ENCODE measurements at places on chromosomes 16 and 17.
A peak's percentile ranks its signal among the peaks of the same experiment; 100 is the strongest.

DNA sequence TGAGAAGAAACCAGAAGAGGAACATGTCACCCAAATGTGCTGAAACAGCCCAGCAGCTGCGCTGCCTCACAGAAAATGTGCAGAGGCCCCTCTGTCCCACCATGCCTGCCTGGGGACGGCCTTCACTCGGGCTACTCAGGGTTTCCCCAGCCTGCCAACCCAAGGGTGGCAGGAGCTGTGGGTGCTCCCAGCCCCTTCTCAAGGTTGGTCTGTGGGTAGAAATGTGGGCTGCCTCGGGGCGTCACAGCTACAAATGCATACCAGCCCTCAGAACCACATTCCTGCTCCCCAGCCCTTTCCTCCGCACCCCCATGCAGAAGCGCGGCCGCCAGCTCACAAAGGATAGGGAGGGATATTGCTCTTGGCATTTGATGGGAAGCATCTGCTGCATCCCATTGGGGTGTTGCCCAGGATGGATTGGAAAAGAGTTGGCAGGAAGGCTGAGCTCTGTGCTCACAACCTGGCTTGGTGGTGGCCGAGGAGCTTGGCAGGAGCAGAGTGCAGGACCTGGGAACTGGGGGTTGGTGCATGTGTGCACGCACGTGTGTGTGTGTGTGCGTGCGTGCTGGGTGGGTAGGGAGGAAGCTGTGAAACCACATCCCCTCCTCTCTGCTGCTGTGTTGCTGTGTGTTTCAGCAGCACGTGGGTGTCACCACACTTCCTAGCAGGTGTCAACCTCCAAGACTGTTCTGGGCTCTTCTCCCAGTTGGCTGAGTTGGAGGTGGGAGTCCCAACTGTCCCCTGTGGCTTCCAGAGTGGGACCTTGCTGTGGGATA lies 304.4 kb downstream of the SEC14L1 start:
- peak; percentile 75 for DNase-seq

GRCh38 chr16:73171901-73172240 lies 123.9 kb upstream of the ZFHX3 start:
- DNase-seq = no peak

- DNase-seq = no peak
Observed at GRCh38 chr17:13036751-13037150, 18.9 kb upstream of the ELAC2 start.

DNA sequence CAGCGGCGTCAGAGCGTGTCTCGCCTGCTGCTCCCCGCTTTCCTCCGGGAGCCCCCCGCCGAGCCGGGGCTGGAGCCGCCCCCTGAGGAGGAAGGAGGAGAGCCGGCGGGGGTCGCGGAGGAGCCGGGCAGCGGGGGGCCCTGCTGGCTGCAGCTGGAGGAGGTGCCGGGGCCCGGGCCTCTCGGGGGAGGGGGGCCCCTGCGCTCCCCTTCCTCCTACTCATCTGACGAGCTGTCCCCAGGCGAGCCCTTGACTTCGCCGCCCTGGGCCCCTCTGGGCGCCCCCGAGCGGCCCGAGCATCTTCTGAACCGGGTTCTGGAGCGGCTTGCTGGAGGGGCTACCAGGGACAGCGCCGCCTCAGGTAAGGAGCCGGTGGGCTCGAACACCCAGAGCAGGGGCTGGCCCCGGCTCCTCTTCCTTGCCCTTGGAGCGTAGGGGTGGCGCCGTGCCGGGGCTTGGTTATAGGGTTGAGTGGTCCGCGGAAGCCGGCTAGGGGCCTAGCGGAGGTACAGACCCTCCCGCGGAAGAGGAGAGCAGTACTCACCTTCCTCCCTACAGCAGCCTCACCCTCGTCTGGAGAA lies 841 bp downstream of the RAPGEFL1 start:
- DNase-seq = no peak

DNA sequence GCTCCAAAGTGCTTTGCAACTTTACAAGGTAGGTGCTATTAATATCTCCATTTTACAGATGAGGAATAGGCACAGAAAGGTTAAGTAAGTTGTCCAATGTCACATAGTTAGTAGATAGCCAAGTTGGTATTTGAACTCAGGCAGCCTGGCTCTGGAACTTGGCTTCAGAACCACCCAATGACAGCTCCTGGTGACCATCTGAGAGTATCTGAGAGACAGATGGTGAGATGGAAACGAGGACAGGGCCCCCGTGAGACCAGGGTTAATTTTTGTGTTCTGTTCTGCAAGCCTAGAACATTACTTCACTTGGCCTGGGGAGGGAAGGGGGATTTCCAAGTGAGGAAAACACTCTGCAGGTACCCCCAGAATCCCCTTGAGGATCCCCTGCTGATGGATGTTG lies 9.8 kb upstream of the TMEM132E start:
- DNase-seq = no peak

- no peak for DNase-seq
Observed at GRCh38 chr17:14468858-14469257, 168.0 kb downstream of the HS3ST3B1 start.

- DNase-seq = peak; percentile 62
Observed at GRCh38 chr16:57304169-57305061, 19.9 kb upstream of the PLLP start.

DNA sequence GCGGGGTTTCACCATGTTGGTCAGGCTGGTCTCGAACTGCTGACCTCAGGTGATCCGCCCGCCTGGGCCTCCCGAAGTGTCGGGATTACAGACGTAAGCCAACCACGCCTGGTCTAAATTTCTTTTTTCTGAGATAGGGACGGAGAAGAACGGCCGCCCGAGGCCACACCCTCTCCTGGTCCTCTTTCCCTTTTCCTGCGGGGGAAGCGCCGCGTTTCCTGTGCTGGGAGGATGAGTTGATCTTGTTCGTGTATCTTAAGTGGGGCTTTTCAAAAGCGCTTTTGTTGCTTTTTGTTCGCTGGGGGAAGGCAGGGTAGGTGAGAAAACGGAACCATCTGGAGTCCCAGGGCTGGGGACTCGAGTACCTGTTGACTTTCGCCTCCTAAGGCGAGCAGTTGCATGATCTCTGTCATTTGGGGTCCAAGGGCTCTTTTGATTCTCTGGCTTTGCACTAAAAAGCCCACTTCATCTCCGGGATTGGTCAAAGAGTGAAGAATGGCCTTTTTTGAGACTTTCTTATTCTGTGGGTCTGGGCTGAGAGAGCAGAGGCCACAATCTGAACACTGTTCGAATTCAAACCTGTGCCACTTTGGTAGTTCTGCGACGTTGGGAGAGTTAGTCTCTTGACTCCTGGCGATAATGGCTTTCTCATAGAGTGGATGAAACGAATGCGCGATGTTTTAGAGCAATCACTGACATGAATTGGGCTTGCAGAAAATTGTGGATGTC lies 1.3 kb downstream of the FUS start:
- no peak for DNase-seq

DNA sequence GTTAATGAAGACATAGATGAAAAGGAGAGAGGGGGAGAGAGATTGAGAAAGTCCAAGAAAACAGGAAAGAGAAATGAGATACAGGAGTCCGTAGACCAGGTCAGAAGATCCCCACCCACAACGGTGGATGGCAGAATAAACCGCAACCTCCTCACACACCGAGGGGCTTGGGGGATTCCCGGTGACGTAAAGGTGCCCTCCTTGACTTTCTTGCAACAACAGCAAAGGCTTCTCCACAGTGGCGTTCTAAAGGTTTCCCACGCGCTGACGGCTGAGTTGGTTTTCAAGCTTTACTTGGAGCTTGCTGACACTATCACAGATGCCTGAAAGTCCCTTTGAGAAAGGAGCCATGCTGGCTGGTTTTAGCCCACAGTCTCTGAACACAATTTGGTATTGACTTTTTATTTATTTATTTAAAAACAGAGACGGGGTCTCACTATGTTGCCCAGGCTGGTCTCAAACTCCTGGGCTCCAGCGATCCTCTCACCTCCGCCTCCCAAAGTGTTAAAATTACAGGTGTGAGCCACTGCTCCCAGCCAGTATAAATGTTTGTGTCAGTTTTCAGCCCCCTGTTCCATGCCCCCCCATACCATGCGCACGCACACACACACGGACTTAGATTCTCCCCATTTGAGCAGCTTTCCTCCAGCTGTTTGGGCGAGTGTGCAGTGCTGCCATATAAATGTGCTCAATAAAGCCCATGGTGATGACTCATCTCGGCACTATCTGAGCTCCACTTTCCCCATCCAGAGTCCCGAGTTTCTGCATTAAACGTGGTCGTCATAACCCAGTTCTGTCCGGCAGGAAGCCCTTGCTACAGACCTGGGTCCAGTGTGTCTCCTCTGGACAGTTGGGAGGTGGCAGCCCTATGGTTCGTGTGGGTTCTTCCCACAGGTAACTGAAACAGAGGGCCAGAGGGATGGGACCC lies 33.0 kb upstream of the SEC14L1 start:
- peak; percentile 64 for DNase-seq

- DNase-seq = no peak
Observed at GRCh38 chr17:75396796-75397195, 8.7 kb downstream of the GRB2 start.

DNA sequence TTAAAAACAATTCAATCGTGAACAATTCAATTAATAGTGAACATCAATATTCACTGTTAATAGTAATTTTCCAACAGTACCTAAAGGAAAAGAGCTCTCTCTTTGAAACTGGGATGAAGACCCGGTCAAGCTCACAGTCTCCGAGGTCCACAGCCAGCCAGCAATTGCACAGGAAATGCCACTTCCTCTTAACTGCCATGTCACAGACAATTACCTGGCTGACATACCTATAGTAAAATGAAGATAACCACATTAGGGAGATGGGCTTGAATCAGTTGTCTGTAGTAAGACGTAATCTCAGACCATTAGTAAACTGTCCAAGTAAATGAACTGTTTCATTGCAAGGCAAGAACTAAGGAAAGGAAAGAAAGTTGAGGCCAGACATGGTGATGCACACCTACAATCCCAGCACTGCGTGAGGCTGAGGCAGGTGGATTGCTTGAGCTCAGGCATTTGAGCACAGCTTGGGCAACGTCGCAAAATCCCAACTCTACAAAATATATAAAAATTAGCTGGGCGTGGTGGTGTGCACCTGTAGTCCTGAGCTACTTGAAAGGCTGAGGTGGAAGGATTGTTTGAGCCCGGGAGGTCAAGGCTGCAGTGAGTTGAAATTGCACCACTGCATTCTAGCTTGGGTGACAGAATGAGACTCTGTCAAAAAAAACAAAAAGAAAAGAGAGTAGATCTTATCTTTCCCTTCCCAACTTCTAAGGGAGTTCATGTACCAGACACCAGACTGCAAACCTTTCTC lies 36.9 kb downstream of the PKD1L3 start:
- DNase-seq = no peak

GRCh38 chr17:31216031-31216751 lies 80.8 kb downstream of the OMG start:
- peak; percentile 21 for DNase-seq

GRCh38 chr16:70738083-70738977 lies 52.5 kb upstream of the MTSS2 start:
- DNase-seq = peak; percentile 48

GRCh38 chr17:27315322-27315721 lies 21.4 kb downstream of the WSB1 start:
- DNase-seq = no peak

DNA sequence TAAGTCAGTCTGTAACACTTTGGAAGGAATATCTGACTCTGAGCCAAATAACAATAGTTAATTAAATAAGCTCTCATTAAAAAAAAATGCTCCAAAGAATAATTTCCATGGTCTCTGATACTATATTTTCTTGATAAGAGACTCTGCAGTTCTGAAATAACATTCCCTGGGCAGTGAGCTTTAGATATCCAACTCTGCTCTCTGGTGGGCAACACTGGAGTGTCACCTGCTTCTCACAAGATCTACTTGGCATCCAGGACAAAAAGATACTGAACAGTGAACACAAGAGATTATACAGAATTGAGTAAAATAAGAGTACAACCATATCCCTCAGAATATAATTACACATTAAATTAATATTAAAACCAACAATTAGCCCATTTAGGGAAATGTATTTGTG lies 13.7 kb downstream of the BLMH start:
- DNase-seq = no peak

DNA sequence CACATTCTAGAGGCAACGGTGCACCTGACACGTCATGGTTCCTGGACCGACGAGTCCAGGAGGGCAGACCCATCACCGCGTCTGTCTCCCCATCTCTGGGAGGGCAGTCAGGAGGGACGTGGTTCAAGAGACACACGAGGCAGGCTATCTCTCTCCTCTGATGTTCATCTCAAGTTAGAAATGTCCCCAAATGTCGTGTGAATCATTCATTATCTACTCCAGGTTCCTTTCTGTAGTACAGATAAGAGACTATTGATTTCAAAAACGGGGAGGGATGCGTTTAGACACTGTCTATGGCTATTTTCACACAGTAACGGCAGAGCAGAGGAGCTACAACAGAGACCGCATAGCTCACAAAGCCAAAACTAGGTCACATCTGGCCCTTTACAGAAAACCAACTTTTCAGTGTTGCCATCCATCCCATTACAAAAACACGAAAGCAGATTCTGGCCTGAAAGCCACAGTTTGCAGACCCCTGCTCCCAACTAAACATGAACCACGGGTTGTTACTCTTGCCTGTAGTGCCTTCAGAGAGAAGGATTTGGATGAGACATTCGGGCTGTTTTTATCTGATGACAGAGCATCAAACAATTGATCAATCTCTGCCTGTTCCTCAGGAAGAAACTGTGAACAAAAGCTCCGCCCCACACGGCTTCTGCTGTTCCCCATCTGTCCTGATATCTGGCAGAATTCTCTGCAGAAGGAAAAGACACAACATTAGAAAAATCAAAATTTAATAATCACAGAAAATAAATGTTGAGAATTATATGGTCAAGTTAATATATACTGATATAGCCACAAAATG lies 6.8 kb downstream of the MEAK7 start:
- no peak for DNase-seq

DNA sequence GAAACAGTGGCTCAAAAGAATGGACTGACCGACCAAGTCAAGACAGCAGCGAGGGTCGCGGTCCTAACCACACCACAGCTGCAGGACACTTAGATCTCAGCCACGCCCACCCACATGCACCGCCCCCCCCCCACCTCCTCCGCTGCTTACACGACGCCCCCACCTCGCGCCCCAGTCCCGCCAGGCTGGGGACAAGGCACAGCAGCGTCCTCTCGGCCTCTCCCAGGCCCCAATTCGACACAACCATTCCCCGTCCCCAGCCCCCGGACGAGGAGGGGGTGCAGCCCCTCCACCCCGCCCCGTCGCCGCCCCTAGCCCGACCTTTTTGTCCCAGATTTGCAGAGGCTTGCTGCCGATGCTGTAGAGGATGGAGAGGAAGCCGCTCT lies 477 bp downstream of the CFAP20 start:
- peak; percentile 38 for DNase-seq

DNA sequence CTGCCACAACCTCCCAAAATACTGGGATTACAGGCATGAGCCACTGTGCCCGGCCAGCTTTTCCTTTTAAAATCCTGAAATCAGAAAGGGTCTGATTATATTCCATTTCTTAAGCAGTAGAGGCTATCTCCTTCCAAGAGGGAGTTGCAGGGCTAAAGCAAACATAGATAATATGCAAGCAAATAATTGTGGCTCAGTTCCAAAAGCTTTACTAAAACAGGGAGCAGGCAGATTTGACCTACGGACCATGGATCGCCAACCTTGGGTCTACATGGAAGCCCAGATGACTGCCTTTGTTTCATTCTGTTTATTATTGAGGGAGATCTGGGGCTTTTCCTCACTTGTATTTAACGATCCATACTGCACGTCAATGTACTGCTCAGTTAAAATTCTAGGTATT lies 38.5 kb downstream of the CLEC3A start:
- no peak for DNase-seq

Measured in GM10248 (cell line).